Ovary (tissue), 10 donors: ENCODE measurements at places on chromosomes 6 and 20.

- DNase-seq: no peak
Observed at GRCh38 chr6:121800047-121800446, 364.6 kb downstream of the GJA1 start.

DNA sequence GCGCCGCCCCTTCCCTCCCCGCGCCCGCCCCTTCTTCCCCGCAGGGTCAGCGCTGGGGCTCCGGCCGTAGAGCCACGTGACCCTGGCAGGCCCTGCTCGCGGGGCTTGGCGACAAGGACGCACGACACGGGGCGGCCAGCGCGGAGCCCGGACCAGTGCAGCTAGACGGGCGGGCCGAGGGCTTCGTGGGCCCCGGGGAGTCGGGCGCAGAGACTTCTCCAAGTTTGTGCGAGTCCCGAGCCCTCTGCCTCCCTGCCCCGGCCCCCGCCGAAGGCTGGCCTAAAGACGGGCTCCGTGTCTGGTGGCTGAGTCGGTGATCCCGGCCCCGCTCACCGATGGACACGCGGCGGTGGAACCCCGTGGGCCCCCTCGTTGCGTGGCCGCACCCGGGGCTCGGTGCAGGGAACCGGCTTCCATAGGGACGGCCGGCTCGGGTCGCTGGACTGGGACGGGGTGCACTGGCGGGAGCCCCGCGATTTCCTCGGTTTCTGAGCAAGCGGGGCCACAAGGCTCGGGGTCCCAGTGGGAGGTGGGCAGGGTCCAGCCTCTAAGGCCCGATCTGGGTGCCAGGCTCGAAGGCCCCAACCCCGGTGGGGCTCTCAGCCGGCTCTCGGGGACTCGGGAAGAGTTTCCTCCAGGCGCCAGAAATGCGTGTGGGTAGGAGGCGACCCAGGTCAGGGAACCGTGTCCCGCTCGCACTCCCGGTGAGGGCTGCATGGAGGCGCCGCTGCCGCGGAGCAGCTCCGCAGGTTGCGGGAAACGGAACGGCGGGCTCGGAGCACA is 452 bp upstream of the GATA5 start:
- no peak for DNase-seq

GRCh38 chr6:145875496-145876211 is 61.1 kb upstream of the FBXO30 start:
- DNase-seq: no peak

GRCh38 chr20:45187693-45188092 is 13.0 kb downstream of the PI3 start:
- DNase-seq: no peak

GRCh38 chr6:22302838-22303237 is 6.0 kb upstream of the PRL start:
- no peak for DNase-seq

- DNase-seq: no peak
Observed at GRCh38 chr6:53062169-53062539, 3.0 kb upstream of the FBXO9 start.

- DNase-seq: no peak
Observed at GRCh38 chr6:133247581-133247980, 6.4 kb downstream of the EYA4 start.

- no peak for DNase-seq
Observed at GRCh38 chr6:153328194-153328593, 197.1 kb upstream of the RGS17 start.

GRCh38 chr6:144195671-144196270 is 45.5 kb downstream of the STX11 start:
- DNase-seq: no peak

DNA sequence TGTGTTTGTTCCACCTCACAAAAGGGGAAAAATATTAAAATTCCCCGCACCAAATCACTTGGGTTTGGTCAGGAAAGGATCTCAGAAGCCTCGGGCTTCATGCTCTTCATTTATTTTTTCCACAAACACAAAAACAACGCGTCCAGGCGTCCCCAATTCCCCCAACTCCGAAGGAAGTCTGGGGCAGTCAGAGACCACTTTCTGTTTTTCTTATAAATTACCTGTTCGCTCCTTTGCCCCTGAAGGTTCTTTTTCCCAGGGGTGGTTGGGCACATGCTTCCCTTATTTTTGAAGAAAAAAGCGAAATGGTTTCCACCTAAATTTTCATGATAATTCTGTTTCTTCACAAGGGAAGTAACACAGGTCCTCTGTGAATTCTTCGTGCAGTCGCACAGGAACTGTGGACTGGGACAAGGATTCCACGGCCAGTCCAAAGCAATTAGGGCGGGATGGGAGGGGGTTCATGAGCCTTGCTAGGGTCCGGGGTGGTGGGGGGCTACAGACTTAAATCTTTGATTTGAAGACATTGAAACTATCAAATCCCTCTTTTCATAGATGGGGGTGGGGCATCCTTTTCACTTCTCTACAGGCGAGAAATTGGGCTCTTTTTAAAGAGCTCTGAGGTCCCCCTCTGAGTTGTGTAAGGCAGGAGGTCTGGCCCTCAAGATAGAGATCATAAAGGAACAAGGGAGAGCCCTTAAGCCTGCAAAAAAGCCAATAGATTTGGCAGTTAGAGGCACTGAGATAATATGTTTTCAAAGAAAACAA is 30.5 kb upstream of the HFE start:
- peak; percentile 45 for DNase-seq

- no peak for DNase-seq
Observed at GRCh38 chr6:4463236-4463635, 313.0 kb upstream of the CDYL start.

DNA sequence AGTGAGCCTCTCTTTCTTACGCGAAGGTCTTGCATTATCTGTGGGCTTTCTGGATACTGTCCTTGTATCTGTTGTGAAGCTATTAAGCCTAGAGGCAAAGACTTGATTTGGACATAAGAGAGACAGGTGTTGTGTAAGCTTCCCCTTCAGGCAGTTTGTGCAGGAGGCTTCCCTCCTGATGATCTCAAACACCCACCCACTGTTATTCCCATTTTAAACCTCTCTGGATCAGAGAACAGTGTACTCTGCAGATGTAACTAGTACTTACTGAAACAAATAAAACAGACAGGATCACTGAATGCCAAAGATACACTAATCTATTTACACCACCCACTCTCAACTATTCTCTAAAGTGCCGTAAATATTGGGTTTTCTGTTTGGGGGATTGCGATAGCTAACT is 113.8 kb upstream of the RAB32 start:
- DNase-seq: no peak

DNA sequence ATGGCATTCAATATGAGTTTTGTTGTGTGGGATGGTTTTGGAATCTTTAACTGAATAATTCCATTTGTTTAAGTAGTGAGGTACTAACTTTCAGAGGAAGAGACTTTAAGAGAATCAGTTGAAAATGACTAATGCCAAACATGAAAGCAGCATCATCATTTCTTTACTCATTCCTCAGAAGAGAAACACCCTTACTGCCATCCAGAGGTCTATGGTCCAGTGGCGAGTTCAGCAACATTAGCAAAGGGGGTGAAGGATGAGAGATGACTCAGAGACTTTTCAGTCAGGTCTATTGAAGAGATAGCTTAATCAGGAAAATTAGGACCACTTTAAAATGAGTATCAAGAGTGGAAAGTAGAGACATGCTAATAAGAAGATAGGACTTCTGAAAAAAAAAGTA is 118.8 kb downstream of the COL19A1 start:
- no peak for DNase-seq

DNA sequence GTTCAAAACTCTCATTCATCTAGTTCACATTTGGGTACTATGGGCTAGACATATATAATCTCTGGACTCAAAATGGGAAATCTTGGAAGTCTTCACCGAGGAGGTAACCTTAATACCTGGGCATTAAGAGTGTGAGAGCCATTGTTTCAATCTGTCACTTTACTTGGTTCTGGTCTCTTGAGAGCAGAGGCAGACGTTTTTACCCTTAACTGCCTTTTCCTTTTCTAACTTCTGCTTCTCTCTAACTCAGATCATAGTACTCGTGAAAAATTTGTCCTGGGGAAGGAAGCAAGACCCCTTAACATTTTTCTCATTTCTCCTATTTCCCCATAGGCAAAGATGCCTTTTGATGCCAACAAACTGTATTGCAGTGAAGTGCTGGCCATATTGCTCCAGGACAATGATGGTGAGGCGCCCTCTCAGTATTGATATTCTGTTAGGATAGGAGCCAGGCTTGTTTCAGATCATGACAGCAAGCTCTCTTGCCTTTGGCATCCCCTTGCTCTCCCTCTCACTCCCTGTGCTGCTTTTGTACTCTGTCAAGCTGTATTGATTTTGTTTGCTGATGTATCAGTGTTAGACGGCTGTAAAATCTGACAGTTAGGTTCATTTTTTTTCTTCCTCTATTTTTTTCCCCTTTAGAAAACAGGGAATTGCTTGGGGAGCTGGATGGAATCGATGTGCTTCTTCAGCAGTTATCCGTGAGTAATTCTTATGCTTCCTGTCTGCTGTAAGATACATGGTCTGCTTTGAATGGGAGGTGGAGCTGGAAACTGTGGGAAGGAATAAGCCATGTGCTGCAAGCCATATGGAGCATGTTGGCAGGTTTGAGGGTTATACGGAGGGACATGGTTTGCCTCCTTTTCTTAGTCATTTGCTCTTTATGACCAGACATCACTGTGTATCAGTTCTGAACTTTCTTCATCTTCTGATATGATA is 83.5 kb downstream of the CTNNBL1 start:
- DNase-seq: no peak

GRCh38 chr20:25538838-25539665 is 46.3 kb downstream of the NINL start:
- DNase-seq: no peak

- DNase-seq: no peak
Observed at GRCh38 chr6:154071236-154071635, 32.2 kb downstream of the OPRM1 start.

DNA sequence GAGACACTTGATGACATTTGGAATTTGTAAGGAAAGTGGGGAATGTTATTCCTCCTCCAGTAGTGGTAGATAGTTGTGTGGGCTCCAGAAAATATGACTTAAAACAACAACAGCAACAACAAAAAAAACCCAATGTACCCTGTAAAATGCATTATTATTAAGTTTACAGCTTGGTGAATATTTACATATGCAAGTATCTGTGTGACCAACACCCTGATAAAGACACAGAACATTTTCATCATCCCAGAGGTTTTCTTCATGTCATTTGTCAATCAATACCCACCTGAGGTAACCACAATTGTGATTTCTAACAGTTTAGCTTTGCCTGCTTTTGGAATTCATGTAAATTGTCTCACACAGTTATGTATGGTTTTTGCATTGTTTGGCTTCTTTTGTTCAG is 152.1 kb upstream of the GRIK2 start:
- no peak for DNase-seq

DNA sequence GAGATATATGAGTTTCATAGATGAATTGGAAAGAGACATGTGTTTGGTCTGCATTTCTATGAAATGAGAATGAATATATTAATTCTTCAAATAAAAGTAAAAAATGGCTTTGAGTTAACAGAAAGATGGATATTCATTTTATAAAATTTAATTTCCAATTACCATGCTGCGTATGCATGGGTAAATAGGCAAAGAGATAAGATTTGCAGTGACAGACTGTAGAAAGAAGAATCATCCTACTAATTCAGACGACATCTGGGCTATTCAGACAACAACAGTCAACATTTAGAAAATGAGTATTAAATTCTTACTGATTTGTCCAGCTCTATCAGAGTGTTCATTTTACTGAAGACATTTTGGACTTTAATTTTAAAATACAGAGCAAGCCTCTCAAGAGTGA is 602.2 kb upstream of the NRSN1 start:
- DNase-seq: no peak

DNA sequence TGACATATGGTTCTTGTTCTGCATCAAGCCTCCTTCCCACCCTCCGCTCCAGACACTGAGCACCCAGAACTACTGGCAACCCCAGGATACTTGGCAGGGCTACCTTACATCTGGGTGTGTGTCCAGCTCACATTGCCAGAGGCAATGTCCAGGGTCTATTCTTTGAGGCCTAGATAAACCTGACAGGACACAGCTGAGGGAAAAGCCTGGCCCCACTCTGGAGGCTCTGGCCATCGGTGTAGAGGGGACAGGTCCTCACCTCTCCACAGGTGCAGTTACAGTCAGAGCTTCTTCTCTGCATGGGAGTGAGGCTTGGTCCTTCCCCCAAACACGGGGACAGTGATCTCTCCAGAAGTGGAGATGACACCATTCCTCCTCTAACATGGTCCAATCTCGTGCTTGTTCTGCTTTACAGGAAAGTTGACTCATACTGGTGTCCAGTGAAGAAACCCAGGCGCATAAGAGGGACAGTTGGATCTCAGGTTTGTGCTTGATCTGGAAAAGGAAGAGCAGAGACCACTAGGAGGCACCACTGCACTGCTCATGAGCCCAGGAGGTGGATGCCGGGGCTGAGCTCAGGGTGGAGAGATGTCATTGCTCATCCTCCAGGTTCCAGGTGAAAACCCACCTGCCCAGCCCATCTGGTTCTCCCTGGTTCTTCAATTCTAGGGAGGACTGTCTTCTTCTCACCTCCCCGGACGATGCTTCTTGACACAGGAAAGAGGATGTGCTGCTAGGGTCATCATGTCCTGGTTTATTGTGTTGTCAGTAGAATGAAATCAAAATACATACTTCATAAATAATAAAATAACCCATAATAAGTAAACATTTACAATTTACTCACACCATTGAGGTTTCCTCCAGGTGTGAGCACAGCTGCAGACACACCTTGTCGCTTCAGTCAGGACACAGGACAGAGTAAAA is 14.7 kb downstream of the HLA-F start:
- DNase-seq: peak; percentile 56

- DNase-seq: no peak
Observed at GRCh38 chr6:165704045-165704748, 41.2 kb upstream of the PDE10A start.

GRCh38 chr6:19905584-19905983 is 68.4 kb downstream of the ID4 start:
- no peak for DNase-seq

GRCh38 chr6:122649701-122650100 is 39.5 kb downstream of the PKIB start:
- DNase-seq: no peak

GRCh38 chr20:49687595-49688567 is 25.8 kb downstream of the B4GALT5 start:
- no peak for DNase-seq

DNA sequence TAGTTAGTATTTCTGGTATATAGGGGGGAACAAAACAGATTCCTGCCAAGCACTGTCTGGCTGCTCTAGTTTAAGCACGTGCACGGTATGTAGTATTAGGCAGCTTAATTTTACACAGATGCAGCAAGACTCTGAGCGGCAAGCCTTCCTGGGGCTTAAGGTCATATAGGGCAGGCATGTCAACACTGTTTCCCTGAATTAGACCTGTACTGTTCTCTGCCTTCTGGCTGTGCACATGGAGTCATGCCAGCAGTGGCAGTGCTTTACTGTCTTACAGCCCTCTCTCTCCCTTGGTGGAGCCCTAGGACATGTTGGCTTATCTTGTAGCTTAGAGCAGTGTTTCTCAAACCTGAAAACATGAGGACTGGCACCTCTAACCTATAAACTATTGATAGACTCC is 56.6 kb downstream of the PHF20 start:
- no peak for DNase-seq
